ENCODE measurements at places on chromosomes 12 and 14. TPM values are rescaled to one million over a fixed set of nuclear protein-coding genes. Genes with fewer than 3 reads are reported as not detected.

DNA sequence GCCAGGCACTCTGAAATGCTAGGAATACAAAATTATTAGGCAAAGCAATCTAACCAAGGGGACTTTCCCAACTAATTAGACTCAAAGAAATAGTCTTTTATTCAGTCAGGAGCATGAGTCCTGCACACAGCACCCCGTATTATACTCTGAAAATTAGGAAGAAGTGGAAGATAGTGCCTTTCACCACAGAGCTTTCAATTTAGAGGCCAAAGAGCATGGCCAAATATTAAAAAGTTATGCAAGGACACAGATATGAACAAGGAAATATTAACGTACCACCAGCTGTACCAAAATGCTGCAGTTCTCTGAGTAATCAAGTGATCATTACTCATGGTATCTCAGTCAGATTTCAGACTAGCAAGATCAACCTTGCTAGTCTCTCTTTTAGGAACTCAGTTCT lies 22.6 kb upstream of the MDM2 start:
- no peak overlapping the region for H3K27ac ChIP-seq
- no peak for DNase-seq
- no peaks in the 10 kb centered on the region for H3K4me1 ChIP-seq

DNA sequence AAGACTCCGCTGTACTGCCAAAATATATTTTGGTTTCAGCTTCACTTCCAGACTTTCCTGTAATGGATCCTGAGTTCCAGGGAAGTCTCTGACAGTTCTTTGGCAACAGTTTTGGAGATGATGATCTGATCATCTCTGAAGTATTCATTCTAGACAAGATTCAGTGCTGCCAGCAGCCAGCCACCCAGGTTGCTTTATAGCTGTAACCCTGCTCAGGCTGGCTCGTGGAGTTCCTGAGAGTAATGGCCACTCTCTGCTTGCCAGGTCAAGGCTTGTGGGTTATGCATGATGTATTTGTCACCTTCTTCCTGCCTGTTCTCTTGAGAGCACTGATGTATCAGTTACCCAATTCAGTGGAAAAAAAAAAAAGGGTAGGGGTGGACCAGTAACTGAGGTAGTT lies 124.3 kb downstream of the PPHLN1 start:
- H3K36me3 ChIP-seq = peaks cover 2% of the 10 kb centered on the region
- H3K4me1 ChIP-seq = no peaks in the 10 kb centered on the region
- no peaks in the 10 kb centered on the region for H3K27me3 ChIP-seq
- no peak overlapping the region for H3K4me3 ChIP-seq
- H3K27ac ChIP-seq = no peak overlapping the region
- DNase-seq = no peak

GRCh38 chr14:25086081-25086480 lies 36.1 kb upstream of the STXBP6 start:
- no peaks in the 10 kb centered on the region for H3K36me3 ChIP-seq
- no peaks in the 10 kb centered on the region for H3K4me1 ChIP-seq
- no peak overlapping the region for H3K4me3 ChIP-seq
- no peaks in the 10 kb centered on the region for H3K27me3 ChIP-seq

DNA sequence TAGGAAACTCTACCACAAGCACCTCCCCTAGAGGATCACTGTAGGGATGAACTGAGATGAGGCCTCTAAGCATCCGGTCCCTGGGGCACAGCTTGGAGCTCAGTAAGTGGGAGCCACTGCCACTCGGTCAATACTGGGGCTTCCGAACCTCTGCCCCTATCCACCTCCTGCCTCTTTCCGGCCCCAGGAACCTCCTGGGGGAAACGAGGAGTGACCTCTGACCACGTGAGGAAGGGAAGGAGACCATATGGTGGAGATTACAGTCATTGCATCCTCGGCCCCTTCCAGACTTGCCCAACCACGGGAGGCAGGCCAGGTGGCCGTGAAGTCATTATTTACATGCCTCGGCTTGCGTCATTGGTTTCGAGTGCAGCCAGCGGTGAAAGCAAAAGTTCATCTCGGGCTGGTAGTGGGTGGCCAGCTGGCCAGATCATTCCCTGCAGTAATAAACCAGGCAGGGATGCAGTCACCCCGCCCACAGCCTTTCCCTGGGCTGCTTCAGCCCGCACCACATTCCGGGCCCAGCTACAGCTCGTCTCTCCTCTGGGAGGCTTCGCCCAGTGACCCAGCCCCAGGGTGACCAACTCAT lies 65.4 kb downstream of the C14orf132 start:
- H3K4me1 ChIP-seq = no peaks in the 10 kb centered on the region
- no peak overlapping the region for H3K27ac ChIP-seq
- no peaks in the 10 kb centered on the region for H3K36me3 ChIP-seq

Gene TEAD4
- total RNA-seq = 0.33 TPM

Gene DAAM1
- 32.4 TPM for total RNA-seq

Gene LRTM2
- not detected for total RNA-seq

Gene TTC7B
- total RNA-seq = 0.66 TPM

Gene ART4
- total RNA-seq = not detected
